ENCODE measurements at places on chromosomes 5 and 9.

DNA sequence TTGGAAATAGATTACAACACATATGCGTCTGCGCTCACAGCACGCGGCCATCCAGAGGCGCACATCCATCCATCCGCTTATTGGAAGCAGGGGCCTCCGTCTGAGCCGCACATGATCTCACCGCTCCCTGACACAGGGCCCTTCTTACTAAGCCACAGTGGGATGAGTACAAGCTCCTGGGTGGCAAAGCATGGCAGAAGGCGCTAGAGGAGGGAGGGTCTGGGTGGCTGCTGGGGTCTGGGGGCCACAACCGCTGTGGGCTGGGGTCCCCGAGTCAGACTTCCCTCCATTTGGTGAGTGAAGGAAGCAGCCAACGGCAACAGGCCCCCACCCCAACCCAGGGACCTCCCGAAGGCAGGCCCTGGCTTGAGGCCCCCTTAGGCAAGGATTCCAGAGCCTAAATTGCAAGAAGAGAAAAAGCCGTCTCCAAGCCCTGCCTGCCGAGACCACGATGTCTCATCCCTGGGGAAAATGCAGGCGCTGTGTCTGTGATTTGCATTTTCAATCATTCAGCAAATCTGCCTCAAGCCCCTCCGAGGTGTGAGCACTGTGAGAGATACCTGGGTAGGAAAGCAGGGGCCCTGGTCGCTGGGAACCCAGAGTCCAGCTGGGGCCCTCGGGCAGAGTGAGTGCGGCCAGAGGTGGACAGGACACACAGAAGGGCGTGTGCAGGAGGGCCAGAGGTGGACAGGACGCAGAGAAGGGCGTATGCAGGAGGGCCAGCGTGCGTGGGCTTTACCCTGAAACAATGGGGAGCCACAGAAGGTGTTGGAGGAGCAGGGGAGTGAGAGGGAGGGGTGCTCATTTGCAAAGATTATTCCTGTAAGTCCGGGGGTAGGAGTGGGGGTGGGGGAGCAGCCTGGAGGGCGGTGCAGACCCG is 135.7 kb downstream of the OLFM1 start:
- DNase-seq = no peak

DNA sequence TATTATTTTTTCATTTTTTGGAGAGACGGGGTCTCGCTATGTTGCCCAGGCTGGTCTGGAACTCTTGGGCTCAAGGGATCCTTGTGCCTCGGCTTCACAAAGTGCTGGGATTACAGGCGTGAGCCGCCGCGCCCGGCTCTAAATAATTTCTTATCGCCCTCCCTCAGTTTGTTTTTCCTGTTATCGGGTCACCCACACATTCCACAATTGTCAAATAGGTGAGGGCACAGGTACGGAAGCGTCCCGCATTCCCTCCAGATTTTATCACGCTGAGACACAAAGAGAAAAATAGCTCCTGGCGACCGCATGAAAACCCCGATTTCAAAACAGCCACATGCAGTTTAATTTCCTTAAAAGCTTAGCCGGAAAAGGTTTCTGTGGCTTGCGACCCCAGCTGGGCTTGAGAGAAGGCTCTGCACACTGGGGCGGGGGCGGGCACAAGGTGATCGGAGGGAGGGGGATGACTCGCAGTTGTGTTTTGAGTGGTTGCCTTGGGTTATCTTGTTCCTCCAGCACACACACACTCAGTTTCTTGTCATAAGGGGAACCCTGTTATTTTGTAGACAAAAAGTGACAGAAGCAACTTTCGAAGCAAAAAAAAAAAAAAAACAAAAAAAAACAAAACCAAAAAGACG is 717 bp upstream of the IQGAP2 start:
- peak; percentile 92 for DNase-seq

GRCh38 chr9:125732562-125732961 is 14.6 kb upstream of the PBX3 start:
- DNase-seq = no peak

DNA sequence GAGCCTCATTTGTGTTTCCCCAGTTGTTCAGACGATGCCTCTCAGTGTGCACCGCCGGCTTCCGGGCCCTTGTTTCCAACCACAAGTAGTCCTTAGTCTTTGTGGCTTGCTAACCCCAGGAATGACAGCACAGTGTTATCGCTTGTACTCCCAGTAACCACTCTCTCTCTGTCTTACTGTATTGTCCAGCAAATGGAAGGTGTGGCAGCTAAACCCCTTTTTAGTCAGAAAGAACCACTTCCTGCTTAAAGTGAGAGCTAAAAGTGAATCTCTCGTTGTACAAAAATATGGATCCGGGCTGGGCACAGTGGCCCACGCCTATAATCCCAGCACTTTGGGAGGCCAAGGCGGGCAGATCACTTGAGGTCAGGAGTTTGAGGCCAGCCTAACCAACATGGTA is 61.3 kb downstream of the ENC1 start:
- DNase-seq = no peak

- no peak for DNase-seq
Observed at GRCh38 chr5:126878634-126879033, 101.7 kb downstream of the LMNB1 start.

DNA sequence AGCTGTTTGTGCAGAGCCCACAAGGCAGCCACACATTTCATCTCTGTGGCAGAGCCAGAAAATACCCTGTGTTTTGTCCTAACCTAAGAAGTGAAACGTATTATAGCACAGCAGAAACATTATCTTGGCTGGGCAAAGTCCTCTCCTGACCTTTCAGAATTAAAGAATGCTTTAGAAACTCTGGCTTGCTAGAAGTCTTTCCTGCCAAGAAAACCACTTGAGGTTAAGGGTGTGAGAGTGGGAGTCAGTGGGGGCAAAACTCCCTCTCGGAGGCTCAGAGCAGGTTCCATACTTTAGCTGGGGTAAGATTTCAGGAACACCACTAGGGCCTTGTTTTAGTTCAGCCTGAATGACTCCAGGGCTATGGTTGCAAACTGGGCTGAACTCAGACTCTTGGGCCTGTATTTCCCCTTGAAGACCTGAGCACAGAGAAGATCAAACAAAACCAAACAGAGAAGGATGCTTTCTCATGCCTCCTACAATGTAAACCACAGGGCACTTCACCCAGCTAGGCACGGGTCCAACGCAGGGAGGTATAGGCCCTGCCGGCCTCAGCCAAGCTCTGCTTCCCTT is 48.0 kb downstream of the ZNF366 start:
- DNase-seq = no peak

DNA sequence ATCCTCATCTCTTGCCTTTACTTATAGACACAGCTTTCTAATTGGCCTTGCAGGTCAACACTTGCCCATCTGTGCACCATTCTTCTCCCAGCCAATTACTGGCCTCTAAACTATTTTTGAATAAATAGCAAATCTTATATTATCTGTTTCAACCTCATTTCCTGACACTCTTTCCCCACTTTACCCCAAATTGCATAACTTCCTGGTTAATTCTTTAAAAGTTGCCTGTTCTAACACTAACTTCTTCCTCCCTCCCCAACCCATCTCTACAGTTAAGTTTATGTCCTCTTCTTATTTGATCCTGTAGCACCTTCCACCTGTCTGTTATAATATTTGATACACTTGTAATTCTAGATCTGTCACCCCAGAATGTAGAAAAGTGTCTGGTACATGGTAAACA is 372.1 kb downstream of the PDE4D start:
- no peak for DNase-seq

DNA sequence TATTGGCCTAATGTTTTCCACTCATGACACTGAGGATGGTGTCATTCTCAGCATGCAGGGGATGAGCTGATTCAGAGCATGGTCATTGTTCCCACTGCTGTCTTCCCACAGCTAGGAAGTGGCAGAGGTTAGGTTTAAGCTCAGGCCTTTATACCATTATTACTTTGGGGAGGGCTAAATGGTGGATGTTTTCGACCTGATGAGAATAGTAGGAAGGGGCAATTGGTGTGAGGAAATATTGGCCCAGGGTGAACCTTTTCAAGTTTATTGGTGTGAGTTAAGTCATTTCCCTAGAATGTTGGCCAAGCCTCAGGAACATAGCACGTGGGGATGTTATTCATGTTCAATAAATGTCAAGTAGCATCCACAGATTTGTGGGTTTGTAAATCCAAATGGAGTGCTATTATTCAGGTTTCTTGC is 59.6 kb downstream of the ARHGAP26 start:
- no peak for DNase-seq

All from WERI-Rb-1 (cell line).